CD14-positive monocyte (primary cell): ENCODE measurements at places on chromosomes 1 and 21.

GRCh38 chr1:54380290-54380882 lies 25.8 kb downstream of the SSBP3 start:
- no peak for DNase-seq

DNA sequence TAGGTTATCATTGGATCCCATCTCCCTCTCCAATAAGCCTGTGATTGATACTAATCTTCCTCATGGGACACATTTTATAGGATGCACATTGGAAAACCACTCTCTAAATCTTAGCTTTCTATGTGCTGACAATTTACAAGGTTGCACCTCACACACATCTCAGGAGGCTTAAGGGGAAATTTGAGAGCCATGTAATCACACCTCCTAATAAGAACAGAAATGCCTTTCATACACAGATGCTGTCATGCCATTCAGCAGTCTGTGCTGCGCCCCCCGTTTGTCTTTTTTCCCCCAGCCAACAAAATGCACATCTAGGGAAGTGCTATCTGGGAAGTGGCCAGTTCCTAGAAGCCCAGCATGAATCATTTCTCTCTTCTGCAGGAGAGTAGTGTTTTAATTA lies 154.5 kb downstream of the ST6GALNAC5 start:
- DNase-seq = no peak

- no peak for DNase-seq
Measured at GRCh38 chr1:117181630-117182041, 29.1 kb downstream of the VTCN1 start.

GRCh38 chr1:150703427-150703826 lies 6.5 kb upstream of the GOLPH3L start:
- DNase-seq = no peak

DNA sequence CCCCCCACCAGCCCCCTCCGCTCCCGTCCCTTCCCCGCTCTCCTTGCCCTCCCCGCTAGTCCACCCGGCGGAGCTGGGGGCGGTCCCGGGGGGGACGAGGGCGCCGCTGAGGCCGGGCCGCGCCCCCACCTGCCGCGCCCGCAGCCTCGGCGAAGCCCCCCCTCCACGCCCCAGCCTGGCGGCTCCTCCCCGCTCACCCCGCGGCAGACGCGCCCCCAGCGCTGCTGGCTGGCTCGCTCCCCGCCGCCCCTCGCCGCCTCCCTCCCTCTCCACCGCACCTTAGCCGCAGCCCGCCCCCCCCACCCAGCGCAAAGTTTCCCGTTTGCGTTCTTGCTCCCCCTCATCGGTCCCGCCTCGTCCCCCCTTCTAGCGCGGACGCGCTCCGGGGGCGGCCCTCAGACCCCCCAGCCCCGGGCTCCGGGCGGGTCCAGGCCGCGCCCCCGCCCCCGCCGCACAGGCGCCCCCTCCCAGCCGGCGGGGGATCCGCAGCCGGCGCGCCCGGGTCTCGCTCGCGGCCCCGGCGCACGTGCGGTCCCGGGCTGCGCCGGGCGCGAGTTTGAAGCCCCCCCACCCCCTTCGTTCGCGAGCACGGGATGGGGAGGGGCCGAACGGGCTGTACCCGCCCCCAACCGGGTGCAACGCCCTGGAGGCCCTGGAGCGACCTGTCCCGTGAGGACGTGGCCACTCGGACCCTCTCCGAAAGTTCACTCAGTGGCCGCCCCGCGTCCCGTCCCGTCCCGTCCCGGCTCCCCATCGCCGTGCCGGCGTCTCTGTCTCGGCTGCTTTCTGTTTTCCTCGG lies 623 bp downstream of the PTPRF start:
- DNase-seq = no peak

GRCh38 chr1:222370913-222371675 lies 176.8 kb downstream of the HHIPL2 start:
- DNase-seq = no peak

DNA sequence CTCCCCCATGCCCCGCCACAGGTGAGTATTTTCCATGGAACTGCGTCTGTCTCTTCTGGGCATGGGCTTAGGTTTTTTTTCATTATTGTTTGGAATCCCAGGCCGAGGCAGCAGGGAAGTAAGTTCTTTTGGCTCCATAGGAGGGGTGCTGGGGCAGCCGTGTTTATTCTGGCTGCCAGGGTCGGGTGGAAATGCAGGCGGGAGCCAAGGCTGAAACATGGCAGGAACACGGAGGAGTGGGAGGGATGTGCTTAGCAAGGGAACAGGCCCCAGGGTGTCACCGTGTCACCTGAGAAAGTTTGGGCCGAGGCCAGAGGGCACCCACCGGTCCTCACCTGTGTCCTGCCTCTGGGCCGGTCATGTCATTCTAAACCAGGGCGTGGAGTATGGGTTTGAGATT lies 4.5 kb upstream of the DHRS3 start:
- no peak for DNase-seq

- peak; percentile 16 for DNase-seq
Measured at GRCh38 chr1:111653709-111654108, 34.1 kb downstream of the RAP1A start.
